Fibroblast of the aortic adventitia (primary cell): ENCODE measurements at places on chromosomes 6 and 20. TPM values are rescaled to one million over a fixed set of nuclear protein-coding genes. Genes with fewer than 3 reads are reported as not detected.

Gene PLG
- 2.9 TPM in 1 of 2 replicates, not detected in the other for total RNA-seq

Gene HLA-DMB
- total RNA-seq = 0.09 TPM in 1 of 2 replicates, not detected in the other

Gene KCTD20
- total RNA-seq = 48.6 and 57.6 TPM in 2 replicates

Gene ECT2L
- under 0.01 and 3.3 TPM in 2 replicates for total RNA-seq

Gene TMC2
- total RNA-seq = not detected in 2 replicates

DNA sequence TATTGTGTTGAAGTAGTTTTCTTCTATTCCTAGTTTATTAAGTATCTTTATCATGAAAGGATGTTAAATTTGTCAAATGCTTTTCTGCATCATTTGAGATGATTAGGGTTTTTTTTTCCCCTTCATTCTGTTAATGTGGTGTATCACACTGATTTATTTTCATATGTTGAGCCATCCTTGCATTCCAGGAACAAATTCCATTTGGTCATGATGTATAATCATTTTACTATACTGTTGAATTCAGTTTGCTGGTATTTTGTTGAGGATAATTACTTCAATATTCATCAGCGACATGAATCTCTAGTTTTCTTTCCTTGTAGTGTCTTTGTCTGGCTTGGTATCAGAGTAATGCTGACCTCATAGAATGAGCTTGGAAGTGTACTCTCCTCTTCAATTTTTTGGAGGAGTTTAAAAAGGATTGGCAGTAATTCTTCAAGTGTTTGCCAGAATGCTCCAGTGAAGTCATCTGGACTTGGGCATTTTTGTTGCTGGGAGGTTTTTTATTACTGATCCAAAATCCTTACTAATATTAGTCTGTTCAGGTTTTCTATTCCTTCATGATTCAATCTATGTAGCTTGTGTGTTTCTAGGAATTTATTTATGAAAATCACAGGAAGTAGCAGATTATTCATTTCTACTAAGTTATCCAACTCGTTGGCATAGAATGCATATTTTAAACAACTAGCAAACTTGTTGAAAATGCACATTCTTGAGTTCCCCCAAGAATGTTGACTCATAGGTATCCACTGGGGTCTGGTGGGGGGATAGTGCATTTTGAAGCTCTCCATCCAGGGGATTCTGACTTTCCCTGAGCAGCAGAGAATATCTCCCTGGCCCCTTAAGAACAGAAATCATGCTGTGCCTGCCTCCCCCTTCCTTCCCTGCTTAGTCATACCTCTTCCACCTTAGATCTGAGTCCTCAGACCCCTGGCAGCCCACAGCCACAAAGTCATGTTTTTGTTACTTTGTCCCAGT lies 187.1 kb downstream of the BMP7 start:
- no peak for DNase-seq

GRCh38 chr20:37336369-37337207 lies 9.4 kb upstream of the SRC start:
- no peak for DNase-seq

GRCh38 chr6:12869816-12870432 lies 153.4 kb downstream of the PHACTR1 start:
- no peak for DNase-seq

GRCh38 chr6:92906385-92906784 lies 513.0 kb downstream of the EPHA7 start:
- no peak for DNase-seq

DNA sequence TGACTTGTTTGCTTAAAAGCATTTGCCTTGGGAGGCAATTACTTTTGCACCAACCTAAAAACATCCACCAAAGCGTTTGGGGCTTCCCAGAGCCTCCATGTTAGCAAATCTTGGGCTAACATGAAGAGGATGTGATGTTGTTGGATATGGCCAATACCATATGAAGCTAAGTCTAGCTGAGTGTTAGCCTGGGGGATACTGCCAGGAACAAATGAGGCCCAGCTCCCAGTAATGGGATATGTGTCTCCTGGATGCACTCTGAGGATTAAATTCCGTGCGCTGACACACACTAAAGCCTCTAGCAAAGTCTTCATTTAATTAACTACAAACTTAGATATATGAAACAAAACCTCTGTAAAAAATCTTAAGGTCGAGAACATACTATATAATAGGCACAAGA lies 35.3 kb upstream of the HBS1L start:
- DNase-seq = no peak

- DNase-seq = peak; percentile 97
Observed at GRCh38 chr6:108564178-108564577, 3.5 kb downstream of the FOXO3 start.

DNA sequence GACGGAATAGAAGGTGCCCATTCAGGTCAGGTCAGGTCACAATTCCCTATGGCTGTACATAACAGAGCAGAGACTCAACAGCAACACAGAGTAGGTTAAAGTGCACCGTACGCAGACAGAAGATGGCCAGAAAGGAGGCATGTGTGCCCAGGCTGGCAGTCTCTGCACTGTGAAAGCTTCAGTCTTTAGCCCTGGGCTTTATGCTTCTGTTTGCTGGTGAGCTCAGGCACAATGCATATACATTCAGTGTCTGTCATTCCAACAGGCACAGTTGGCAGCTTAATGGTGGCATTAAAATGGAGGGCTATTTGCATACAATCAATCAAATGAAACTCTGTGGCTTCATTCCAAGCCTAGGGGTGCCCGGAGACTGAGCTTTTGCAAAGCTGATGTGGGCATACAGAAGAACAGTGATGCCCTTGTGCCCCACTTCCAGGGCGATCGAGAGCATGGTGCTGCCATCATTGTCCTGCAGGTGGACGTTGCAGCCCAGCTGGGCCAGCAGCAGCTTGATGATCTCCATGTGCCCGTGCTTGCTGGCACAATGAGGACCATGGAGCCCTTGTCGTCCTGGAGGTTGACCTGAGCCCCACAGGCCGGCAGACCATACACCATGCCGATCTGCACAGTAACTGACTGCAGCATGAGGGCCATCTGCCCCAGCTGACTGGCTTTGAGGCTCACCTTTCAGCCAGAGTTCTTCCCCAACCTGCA lies 22.4 kb downstream of the TRMT6 start:
- DNase-seq = no peak

GRCh38 chr6:78611886-78612480 lies 255.4 kb upstream of the IRAK1BP1 start:
- DNase-seq = peak; percentile 41

DNA sequence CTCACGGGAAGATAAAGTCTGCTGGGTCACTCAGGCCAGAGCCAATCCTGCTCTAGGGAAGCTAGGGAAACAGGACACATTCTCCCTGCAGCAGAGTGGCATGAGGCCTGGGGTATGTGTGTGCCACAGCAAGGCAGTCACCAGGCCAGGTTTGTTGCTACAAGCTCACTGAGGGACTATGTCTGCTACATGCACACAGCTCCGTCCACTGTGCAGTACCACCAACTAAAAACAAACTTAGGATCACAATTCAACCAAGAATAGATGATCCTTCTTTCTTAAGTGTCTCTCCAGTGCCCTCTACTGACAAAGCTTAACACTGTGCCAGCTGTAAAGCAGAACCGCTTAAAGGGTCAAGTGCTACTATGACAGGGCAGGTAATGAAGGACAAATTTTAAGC lies 192.5 kb downstream of the PTPRK start:
- DNase-seq = peak; percentile 63

DNA sequence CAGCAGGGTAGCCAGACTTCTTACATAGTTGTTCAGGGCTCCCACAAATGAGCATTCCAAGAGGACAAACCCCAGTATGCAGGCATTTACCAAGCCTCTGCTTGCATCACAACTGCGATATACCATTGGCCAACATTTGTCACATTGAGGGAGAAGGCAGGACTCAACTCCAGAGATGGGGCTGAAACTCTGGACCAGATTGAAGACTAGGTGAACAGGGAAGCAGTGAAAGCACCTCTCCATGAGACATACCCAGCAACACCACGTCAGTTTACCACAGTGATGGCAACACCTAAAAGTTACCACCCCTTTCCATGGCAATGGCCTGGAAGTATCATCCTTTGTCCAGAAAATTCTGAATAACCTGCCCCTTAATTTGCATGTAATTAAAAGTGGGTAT lies 7.9 kb upstream of the RALY start:
- no peak for DNase-seq

GRCh38 chr6:25404091-25404490 lies 124.9 kb downstream of the CARMIL1 start:
- no peak for DNase-seq

DNA sequence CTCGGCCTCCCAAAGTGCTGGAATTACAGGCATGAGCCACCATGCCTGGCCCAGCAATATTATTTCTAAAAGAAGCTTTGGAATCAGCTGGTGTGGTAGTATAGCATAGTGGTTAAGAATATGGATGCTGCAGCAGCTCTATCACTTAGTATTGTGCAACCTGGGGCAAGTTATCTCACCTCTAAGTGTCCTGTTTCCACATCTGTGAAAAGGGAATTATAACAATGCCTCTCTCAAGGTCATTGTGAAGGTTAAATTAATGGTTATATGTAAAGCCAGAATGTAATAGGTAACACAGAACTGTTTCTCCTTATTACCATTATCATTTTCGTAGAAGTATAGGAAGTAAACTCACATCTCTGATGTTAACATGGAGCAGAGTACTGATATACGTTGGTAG lies 14.2 kb downstream of the SLC17A2 start:
- no peak for DNase-seq

GRCh38 chr20:58146746-58147140 lies 81.7 kb downstream of the ANKRD60 start:
- no peak for DNase-seq

GRCh38 chr6:122749451-122750050 lies 30.0 kb upstream of the FABP7 start:
- DNase-seq = no peak

- peak; percentile 47 for DNase-seq
Observed at GRCh38 chr6:84763886-84764331, 489 bp downstream of the TBX18 start.

- no peak for DNase-seq
Observed at GRCh38 chr20:32559753-32560380, 25.3 kb downstream of the NOL4L start.

DNA sequence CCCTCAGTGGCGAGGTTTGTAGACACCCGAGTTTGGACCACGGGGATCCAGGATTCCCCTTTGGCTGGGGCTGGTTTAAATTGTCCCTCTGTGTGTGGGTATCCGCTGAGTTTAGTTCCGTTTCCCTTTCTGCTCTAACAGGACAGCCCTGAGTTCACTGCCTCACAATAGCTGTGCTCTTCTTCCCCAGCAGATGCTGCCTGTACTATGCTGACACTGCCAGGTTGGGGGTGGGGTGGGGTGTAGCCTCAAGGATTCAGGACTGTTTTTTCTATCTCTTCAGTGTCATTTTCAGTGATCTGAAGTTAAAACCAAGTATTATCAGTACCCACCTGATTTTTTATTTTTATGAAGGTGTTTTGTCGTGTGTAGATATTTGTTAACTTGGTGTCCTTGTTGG lies 655.0 kb downstream of the COL12A1 start:
- no peak for DNase-seq

DNA sequence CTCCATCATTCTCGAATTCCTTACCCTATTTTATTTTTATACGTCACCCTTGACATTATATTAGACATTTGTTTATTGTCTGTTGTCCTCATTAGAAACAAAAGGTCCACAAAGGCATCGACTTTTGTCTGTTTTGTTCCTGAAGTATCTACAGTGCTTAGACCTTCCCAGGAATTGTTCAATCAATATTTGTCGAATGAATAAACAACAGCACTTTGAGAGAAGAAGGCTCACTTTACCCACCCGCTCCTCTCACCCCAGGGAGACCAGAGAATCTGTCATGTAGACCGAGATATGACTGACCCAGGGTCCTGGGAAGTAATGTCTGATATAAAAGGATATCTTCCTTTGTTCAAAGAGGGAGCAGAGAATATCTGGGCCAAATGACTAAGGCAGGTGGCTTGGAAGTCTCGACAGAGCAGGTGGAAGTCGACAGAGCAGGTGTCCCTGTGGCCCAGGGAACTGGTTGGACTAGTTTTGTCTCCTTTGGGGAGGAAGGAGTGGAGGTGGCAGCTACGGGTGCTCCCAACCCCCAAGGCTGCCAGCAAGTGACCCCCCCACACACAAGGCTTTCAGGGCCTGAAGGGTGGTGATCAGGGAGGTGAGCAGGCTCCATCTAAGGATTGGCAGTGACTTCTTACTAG lies 14.8 kb upstream of the CHMP4B start:
- no peak for DNase-seq

DNA sequence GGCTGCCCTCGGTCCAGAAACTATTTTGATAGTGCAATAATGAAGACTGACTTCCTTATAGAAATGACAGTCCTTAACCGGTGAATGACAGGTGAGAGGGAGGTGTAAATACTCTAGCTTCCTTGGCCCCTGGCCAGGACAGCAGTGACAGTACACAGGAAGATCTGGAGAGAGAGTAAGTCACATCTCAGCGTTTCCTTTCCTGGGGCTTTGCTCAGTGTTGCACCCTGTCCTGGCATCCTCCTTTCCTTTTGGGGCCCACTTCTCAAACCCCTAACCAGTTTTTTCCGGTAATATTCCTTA lies 336.9 kb downstream of the CD83 start:
- DNase-seq = no peak

DNA sequence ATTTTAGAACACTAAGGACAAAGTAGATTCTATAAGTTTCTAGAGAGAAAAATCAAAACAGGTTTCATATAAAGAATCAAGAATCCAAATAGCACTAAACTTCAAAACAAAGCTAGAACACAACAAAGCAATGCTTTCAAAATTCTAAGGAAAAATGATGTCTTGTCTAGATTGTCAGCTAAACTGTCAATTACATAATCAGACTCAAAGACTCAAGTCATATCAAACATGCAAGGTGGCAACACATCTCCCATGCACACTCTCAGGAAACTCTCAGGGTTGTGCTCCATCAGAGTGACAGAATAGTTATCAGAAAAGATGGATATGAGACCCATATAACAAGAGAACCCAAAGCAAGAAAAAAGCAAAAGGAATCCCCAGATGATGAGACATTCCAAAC lies 23.9 kb downstream of the HACE1 start:
- no peak for DNase-seq

- no peak for DNase-seq
Observed at GRCh38 chr6:140311146-140311545, 936.7 kb upstream of the CITED2 start.

DNA sequence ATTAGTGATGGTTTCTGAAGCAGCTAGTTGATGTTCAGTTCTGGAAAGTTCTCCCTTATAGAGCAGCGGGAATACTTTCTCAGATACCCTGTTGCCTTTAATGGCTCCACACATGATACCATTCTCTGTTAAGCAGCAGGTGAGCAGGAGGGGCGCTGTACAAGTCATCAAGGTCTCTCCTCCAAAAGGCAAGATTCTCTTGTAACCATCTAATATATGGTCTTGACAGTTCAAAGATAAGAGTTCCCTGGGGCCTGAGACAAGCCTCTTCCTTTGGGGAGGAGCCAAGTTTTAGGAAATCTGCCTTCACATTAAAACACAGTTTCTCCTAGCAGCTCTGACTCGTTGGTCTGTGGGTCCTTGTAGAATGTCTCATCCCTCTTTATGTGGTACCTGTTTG lies 258.2 kb downstream of the QKI start:
- no peak for DNase-seq
